Fibroblast of villous mesenchyme (primary cell): ENCODE measurements at places on chromosomes 1 and 21.

- no peak for DNase-seq
Observed at GRCh38 chr1:143735764-143736461, 235.9 kb downstream of the FAM72C start.

DNA sequence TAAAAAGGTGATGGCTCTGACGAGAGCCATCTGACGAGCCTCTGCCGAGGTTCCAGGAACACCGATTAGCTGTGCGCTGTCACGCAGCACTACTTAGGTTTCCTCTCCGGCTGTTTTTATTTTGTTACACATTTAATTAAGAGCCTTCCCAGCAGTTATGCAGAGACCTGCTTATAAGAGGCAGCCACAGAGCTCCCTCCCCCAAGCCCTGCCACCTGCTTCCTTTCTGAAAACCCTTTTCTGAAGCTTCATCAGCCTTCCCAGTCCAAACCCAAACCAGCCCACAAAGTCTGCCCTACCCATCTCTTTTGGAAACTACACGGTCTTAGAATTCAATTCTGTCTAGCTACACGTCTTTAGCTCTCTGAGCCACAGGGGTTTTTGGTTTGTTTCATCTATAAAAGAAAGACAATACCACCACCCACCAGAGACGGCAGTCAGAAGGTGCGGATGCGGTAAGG lies 49.1 kb downstream of the ERI3 start:
- DNase-seq, result no peak

DNA sequence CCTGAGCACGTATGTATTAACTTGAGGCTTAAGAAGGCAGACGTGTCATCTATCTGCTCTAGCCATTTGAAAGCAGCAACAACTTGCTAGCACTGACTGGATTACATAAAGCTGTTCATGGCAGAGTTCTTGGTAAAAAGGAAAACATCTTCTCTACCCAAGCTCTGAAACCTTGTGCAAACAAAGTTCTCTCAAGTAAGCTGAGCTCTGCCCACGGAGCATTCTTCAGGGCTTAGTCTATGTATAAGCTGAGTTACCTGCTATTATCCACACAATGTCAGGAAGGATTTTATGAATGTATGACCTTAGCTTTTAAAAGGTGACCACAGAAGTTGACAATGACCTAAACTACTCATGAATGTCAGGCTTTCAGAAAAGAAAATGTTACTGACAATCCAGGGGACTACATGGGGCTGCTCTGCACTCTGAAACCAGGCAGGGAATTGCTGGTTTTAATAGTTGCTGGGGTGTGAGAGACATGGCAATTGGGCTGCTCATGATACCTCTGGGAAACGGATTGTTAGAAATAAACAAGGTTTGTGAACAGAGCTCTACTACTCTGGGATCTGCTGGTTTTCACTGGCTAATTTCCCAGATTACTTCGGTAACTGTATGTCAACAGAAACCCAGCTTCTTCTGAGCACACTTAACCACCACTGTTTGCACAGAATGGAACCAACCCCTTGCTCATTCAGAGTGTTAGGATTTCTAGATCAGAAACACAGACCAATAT lies 29.6 kb upstream of the CCN1 start:
- DNase-seq, result peak; percentile 68

- no peak for DNase-seq
Observed at GRCh38 chr1:240515505-240515904, 96.5 kb downstream of the GREM2 start.

DNA sequence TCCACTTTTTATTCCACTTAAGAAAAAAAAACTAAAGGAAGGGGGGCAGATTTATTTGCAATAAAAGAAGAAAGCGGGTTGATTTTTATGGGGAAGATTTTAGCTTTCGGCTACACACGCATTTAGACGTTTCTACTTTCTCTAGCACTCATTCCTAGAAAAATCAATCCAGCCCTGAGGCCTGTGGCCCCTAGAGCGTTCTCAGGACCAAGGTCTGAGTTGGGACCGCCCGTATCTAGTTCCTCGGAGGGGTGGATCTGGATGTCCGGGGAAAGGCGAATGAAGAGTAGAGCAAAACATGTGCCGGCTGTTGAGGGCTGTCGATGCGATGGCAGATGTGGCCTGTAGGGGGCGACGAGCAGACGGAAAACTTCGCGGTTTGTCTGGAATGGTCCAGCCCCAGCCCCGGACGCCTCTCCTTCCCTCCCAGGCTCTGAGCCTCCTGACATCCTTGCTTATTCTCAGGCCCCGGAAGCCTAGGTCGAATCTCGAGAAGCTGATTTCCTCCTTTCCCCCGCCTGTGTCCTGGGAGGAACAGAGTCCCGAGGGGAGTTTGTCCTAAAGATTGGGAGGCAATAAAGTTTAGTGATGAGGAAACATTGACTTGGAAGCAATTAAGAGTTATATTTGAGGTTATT lies 5.2 kb downstream of the FOXD3 start:
- peak; percentile 57 for DNase-seq
